ENCODE measurements at places on chromosomes 11 and 22.

GRCh38 chr11:134372961-134373360 is 39.1 kb downstream of the B3GAT1 start:
- no peak for DNase-seq

DNA sequence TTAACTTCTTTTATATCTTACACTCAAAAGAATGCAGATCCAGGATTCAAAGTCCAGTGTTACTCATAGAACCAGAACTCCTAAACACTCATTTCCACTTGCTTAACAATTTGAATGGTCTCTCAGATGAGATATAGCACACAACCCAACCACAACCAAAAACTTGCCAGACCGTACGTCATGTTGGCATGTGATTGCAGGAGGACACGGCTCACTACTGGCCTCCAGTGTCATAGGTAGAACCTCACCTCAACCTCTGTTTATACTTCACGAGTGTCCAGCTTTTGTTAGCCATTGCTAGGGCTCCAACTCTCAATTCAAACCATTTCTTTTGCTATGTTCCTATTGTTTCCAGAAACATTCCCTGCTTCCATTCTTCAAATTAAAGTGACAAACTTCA is 58.5 kb upstream of the PDGFD start:
- DNase-seq = no peak

DNA sequence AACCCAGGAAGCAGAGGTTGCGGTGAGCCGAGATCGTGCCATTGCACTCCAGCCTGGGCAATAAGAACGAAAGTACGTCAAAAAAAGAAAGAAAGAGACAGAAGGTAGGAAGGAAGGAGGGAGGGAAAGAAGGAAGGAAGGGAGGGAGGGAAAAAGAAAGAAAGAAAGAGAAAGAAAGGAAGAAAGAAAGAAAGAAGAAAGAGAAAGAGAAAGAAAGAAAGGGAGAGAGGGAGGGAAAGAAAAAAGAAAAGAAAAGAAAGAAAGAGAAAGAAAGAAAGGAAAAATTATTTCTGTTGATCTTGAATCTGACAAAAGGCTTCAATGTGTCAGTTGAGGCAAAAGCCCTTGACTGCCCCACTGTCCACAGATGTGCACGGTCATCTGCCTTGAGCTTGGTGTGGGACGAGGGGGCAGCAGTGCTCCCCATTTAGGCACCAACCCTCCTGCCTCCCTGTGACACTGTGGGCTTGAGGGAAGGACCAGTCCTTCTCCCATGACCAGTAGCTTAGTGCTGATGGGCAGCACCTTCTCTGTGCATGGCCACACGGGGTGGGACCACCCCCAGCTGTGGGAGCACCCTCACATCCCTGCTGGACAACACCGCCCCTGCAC is 24.4 kb downstream of the KCTD17 start:
- no peak for DNase-seq

DNA sequence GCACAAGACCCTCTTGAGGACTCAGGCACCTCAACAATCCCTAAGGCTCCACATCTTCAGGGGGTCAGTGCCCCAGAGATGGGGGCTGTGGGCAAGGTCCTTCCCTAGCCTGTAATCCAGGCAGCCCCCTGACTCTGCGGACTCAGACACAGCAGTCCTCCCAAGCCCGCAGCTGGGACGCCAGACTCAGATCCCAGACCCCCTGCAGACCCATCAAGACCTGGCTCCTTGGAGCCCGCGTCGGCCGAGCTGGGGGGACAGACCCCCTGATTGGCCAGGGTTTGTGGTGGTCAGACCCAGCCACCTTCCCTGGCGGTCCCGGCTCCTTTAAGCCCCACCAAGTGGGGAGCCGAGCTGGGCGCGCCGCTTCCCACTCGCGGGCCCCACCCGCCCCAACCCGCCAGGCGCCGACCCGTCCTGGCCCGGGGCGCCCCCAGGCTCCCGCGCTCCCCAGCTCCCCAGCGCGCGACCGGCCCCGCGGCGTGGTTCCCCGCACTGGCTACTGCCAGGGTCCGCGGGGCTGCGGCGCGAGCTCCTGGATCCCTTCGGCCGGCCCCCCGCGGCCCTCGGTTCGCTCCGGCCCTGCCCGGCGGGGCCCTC is 458 bp downstream of the OSBPL5 start:
- no peak for DNase-seq

GRCh38 chr22:38111925-38112355 is 1.5 kb upstream of the BAIAP2L2 start:
- no peak for DNase-seq

- DNase-seq = peak; percentile 47
Measured at GRCh38 chr22:19801340-19802000, 40.9 kb downstream of the TBX1 start.

GRCh38 chr11:7257724-7258123 is 6.0 kb downstream of the SYT9 start:
- no peak for DNase-seq

- no peak for DNase-seq
Measured at GRCh38 chr11:121367001-121367843, 74.7 kb downstream of the SC5D start.

GRCh38 chr11:8058216-8058615 is 22.8 kb upstream of the TUB start:
- DNase-seq = no peak

- peak; percentile 25 for DNase-seq
Measured at GRCh38 chr11:35907648-35908431, 36.0 kb upstream of the LDLRAD3 start.

- no peak for DNase-seq
Measured at GRCh38 chr11:71112990-71113389, 139.4 kb downstream of the SHANK2 start.

- DNase-seq = no peak
Measured at GRCh38 chr11:33953289-33953688, 61.4 kb upstream of the LMO2 start.

- DNase-seq = no peak
Measured at GRCh38 chr22:29219881-29220670, 14.4 kb downstream of the EMID1 start.

- no peak for DNase-seq
Measured at GRCh38 chr22:19148417-19149046, 1.6 kb downstream of the GSC2 start.

GRCh38 chr11:83009999-83010398 is 61.7 kb downstream of the RAB30 start:
- DNase-seq = no peak

- peak; percentile 5 for DNase-seq
Measured at GRCh38 chr11:104462341-104462740, 298.4 kb upstream of the PDGFD start.

GRCh38 chr11:3190600-3190999 is 25.5 kb upstream of the OSBPL5 start:
- DNase-seq = no peak

GRCh38 chr11:86952221-86952875 is 2.8 kb downstream of the FZD4 start:
- no peak for DNase-seq

DNA sequence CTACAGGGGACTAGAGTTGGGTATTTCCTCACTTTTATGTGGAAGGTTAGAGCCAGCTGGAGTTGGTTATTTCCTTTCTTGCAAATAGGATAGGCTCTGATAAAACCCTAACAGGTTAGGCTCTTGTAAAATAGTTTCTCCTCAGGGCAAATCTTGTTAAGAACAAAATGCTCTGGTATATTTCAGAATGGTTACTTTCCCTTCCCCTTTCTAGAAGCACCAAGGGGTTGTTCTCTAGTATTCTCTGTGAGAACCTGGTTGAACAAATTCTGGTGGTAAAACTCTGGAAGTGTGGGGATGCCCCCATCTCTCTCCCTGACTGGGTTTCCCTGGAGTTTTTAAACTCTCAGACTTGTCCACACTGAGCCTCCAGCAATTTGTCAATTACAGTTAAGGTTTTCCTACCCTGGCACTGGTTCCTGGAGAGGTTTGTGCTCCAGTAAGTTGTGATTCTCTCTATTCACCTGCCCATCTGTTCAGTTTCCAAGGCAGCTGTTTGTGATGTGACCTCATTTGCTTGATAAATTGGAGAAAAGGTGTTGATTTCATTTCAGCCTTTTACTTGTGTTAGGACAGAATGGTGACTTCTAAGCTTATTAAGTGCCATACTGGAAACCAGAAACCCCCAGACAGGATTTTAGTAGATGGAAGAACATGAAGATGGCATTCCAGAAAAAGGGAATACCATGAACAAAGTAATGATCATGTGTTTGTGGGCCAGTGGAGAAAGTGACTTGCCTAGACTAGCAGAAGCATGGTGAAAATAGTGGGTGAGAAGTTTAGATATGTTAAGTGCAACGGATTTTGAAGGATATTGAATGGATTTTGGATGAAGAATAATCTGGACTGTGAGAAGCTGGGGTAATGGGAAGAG is 64.6 kb downstream of the EXT2 start:
- no peak for DNase-seq

GRCh38 chr22:43039800-43040199 is 24.9 kb upstream of the PACSIN2 start:
- no peak for DNase-seq

GRCh38 chr11:85184721-85185120 is 442.4 kb downstream of the DLG2 start:
- no peak for DNase-seq

GRCh38 chr11:19868871-19869270 is 156.2 kb downstream of the NAV2 start:
- no peak for DNase-seq

DNA sequence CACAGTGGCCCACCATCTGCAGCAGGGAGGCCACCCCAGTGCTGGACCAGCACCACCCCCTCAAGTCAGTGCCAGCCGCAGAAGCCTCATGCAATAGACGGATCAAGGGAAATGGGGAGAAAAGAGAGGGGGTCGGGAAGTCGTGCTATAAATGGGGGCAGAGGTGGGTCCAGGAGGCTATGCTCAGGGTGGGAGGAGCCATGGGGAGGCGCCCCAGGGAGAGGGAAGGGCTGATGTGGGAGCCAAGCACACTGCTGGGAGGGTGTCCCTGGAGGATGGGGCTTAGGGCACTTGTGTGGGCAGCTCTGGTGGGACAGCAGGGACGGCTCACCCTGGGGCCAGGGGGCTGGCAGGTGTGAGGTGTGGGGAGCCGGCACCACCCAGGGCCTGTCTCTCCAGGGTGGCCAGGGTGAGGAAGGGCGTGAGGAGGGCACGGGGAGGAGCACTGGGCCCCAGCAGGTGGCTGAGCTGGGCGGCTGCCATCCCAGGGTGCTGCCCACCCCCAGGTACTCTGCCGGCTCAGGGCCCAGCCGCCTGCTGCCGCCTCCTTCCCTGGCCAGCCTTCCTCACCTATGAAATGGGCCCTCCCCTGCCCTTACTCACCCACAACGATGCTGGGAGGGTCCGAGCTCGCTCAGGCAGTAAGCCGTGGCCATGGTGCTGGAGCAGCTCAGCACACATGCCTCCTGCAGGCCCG is 18.0 kb downstream of the PHLDA2 start:
- DNase-seq = no peak

DNA sequence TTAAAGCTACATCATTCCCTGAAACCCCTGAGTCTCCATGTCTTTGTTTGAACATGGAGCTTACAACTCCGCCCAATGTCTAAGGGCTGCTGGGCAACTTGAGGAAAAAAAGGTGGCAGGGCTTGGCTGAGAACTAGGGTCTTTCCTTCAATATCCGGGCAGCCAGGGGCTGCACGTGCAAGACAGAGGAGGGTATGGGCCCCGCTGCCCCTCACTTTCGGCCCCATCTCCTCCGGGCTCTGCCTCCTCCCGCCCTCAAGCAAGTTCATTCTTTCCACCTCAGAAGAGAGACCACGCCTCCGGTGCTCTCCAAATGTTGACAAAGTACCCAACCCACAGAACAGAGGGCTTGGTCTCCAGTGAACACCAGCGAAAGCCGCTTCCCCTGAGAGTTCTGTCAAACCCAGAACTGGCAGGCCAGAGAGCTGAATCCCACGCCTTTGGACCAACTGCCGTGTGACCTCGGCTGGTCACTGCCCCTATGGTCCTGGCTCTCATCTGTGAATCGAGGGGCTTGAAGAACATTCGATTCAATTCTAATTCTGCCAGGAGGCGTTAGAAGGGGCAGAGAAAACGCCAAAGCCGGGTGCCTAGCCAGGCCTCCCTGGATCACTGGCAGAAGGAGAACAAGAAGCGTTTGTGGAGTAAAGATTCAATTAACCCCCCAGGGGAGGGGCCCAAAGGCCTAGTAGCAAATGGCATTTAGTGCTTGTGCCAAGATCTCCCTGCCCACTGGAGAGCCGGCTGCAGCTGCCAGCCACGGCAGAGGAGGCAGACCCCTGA is 7.3 kb downstream of the PDGFB start:
- no peak for DNase-seq

DNA sequence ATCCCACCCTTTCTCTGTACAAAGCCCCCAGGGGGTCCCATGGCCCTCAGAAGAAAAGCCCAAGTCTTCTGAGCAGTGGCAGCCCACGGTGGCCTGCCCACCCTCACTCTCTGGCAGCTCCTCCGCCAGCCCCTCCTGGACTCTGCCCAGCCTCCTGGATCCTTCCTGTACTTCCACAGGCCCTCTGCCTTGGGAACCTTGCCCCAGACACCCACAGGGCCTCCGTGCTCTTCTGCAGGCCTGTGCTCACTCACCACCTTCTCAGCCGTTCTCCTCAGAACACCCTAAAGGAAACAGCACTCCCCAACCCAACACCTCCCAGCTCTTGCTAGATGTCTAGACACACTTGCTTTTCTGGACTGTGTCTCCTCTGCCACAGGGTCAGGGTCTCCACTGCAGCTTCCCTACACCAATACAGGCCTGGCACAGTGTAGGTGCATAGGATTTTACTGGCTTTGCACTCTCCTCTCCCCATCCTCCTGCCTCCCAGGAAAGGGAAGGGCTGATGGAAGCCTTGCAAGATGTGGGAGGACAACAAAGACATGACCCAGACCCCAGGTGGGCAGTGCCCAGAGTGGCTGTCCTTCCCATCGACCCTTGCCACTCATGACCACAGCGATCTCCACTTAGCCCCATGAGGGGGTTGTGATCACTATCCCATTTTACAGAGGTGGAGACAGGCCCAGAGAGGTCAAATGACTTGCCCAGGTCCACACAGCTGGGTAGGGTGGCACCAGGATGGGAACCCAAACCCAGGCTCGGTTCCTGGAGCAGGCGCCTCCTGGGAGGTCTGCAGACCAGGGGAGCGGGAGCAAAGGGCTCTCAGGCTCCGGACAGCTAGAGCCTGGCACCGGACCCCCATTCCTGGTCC is 2.0 kb downstream of the SCARF2 start:
- no peak for DNase-seq

DNA sequence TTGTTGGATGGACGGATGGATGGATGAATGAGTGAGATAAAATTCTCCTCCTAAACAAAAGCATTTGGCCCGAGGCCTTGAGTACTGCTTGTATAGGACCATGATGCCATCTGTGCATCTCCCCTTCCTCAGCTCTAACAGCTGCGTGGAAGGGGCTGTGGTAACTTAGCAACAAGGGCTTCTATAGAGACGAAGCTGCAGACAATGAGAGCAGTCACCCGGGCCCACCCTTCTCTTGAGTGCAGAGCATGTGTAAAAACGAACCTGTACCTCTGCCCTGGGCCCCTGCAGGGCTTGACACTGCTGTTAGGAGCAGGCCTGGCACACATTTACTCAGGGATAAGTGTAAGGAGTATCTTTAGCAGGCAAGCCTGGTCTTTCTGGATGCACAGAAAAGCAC is 391.5 kb downstream of the CADM1 start:
- DNase-seq = no peak

All from AG08395 (cell line).